ENCODE measurements at places on chromosomes 1 and 21.

DNA sequence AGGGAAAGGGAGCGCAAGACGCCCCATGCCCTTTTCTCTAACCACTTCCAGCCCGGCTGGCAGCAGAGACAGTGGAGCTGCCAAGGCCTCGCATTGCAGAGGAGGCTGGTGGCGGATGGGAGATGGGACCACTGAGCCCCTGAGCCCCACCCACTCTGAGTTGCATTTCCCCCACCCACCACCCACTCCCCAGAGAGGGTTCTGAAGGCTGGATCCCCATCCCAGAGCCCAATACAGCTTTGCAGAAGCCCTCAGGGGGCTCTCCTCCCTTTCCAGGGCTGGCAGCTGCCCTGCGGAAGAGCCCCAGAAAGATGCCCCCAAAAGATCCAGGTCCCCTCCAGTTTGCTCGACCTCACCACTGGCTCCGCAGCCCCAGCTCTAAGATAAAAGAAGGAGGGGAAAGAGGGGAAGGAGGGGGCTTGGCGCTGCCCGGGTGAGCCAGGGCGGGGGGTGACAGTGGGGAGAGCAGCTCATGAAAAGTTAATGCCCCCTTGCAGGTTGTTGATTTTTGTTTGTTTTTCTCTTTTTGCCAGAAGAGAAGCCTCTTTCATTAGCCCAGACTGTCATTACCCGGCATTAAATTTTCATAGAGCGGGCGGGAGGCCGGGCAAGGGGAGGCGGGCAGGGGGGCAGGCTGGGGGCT lies 38.4 kb upstream of the CASZ1 start:
- DNase-seq: no peak

DNA sequence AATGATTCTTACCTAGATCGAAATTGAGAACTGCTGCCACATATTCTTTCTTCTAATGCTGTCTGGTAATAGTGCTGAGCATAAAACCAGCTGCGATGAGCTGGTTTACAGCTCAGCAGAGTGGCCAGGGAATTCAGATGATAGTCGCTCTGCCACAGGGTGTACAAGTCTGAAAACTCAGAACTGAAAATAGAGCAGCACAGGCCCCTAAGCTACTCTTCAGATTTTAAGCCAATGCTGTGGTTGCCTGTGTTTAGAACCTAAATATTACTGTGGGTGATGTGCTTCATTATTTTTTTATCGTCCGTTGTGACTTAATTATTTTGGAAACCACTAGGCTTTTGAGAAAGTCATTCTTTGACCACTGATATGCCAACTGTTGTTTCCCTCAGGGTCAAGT lies 152.0 kb downstream of the ADGRL4 start:
- DNase-seq: no peak

- no peak for DNase-seq
These were observed 87.8 kb upstream of the S1PR1 start for GRCh38 chr1:101148980-101149379.

- no peak for DNase-seq
These were observed 37.7 kb upstream of the MAP10 start for GRCh38 chr1:232767305-232768074.

DNA sequence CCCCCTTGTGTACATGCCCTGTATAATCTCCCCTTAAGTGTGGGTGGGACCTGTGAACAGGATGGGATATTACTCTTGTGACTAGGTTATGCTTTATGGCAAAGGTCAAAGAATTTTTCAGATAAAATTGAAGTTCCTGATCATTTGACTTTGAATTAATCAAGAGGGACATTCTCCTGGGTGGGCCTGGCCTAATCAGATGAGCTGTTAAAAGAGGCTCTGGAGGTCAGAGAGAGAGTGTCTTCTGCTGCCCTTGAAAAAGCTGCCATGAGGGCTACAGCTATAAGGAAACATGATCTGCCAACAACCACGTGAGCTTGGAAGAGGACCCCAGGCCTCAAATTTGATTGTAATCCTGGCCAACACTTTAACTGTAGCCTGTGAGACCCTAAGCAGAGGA lies 125.6 kb upstream of the CSF3R start:
- DNase-seq: no peak

Measured in stimulated activated CD4-positive, alpha-beta T cell treated with anti-CD3 and anti-CD28 coated beads, TNF-alpha, amount 100 ng/mL, for 4 hours (primary cell).